ENCODE measurements at places on chromosomes 11 and 22.

GRCh38 chr11:83056204-83056603, 15.5 kb downstream of the RAB30 start:
- no peak for DNase-seq

DNA sequence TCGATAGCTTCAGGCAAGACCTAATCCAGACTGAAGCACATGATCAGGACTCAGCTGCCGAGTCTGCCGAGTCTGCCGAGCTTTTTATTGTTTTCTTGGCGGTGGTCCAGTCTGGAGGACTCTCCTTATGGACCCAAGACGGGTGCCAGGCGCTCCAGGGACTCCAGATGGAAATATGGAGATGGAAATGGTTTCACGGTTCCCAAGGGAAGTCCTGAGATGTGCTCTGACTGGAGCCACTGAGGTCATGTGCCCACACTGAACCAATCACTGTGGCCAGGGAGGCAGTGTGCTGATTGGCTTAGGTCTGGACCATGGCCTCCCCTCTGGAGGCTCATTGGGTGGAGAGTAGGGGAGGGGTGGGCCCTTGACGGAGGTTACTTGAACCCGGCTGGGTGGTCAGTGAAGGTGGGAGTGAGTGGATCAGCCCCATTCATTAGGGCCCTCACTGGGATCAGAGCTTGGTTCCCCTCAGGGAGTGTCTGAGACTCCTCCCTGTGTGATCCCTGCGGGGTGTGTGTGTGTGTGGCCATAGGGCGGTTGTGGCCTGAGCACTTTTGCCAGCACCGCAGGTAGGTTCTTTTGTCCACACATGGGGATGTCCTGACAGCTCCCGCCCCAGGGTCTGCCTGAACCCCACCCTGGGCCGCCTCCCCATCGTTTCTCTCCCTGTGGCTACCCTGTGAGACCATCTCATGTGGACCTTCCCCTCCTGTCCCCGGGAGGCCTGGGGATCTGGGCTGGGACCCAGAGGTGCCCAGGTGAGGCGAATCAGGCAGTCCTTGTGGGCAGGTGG, 14.0 kb downstream of the RPS6KA4 start:
- peak; percentile 82 for DNase-seq

GRCh38 chr11:5285703-5286340, 15.9 kb downstream of the OR51B4 start:
- no peak for DNase-seq

DNA sequence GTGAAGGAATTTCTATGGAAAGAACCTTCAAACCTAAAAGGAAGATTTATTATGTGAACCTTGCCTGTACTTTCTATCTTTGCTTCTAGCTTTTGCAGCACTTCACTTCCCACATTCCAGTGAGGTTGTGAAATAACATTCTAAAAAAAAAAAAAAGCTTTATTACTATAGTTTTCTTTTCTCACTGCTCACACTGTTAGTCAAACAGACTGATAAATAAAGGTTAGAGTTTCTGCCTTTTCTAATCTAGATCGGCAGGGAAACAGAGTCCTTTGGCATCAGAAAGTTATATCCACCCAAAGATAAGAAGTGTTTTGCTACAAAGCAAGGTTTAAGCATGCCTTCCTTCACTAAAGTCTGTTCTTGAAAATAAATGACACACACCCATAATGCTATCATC, 2.8 kb downstream of the AAMDC start:
- no peak for DNase-seq

DNA sequence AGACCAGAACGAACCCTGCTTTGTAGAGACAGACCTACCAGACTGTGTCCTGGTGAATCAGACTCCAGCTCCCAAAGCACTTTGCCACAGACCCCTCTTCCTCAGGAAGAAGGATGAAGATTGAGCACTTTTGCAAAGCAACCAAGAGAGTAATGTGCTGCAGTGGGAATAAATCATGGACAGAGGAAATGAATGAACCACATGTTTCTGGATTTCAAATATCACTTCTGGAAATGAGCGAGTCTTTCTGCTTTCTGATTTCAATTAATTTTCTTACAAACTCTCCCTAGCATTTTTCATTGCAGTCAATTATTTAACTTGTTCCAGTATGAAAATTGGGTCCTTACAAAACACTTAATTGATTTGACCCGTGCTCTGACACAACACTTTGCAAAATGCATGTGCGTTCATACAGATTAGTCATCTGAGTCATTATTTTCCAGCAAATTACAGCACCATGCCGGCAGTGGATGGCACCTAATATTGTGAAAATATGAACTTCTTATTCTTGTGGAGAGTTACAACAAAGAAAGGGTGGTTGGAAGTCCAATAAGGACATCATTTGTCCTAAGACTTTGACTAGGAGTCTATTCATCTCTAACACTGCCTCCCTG, 315.9 kb upstream of the CCDC90B start:
- DNase-seq: no peak

GRCh38 chr22:21067901-21068680, 22.3 kb downstream of the LRRC74B start:
- DNase-seq: no peak

DNA sequence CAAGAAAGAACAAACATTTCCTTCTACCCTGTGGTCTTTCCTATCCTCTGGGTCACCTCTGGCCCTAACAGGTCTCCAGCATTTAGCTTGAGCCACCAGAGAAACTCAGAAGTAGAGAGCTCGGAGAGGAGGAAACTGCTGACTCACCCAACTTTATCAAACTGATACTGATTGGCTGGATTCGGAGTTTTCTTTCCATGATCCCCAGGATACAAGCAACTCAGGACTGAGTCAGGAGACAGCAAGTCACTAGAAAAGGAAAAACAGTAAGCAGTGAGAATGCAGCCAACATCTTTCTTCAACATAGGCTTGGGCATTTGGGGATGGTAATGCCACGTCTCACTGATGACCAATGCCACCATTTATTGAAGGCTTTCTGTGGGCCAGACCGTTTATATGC, 32.7 kb downstream of the THOC5 start:
- DNase-seq: no peak

DNA sequence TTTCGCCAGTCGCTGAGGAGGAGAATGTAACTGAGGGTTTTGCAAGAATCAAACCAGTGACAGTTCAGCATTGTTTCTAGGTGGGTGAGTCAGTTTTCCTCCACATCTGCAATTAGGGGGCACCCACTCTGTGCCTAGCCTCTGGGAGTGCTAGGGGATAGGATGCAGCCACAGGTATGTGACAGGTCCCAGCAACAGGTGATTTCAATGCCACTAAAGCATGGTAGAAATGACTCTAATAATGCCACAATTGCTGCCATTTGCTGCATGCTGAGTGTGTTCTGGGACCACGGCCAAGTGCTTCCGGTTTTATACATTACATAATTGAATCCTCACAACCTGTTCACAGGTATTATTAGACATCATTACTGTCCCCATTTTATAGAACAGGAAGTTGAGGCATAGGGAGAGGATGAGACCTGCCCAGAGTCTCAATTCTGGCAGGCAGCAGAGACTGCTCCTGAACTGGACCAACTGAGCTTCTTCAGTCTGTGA, 556 bp downstream of the CRYBB2 start:
- no peak for DNase-seq

- no peak for DNase-seq
Measured at GRCh38 chr11:72824811-72825505, 10.7 kb downstream of the ATG16L2 start.

DNA sequence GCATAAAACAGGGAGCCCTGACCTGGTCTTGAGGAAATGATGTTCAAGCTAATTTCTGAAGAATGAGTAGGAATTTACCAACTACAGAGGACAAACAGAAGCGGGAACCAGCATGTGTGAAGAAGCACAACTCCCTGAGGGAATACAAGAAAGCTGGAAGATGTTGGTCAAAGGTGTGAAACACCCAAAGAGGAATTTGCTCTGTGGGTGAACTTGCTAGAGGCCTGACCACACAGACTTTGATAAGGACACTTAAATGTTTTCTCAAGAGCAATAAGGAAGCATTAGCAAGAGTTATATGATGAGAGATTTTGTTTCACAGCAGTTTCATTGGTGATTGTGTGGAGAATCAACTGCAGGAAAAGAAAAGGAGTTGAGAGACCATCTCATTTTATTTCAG, 17.6 kb downstream of the SLC5A12 start:
- no peak for DNase-seq

DNA sequence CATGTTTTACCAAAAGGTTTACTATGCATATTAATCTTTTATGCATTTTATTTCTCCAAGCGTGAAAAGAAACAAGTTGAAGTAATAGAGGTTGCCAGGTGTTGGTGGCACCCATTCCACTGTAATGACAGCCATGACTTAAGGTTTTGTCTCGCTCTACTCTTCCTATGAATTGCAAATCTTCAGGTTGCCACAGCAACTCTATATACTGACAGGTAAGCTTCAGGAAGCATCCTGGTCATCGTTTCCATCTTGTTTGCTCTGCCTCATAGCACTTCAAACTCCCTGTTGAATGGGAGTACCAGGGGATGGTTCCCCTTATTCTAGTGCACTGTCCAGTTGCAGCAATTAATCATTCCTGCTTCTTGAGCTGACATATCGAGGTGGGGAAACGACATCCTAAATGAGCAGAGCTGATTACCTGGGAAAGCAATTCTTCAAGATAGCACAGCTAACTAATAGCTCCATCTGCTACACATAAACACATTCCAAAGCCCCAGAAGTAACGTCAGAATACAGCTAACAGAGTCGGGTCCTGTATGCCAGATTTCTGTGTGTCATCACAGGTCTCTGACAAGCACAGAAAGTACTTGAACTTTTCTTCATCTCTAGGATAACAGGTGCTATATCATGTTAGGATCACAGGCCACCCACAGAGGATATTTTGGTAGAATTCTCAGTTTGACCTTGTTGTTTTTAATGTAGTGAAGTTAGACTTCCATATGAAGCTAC, 80.3 kb downstream of the CADM1 start:
- no peak for DNase-seq

- no peak for DNase-seq
Measured at GRCh38 chr11:8097468-8097867, 16.5 kb downstream of the TUB start.

GRCh38 chr11:32960553-32961164, 55.0 kb upstream of the DEPDC7 start:
- no peak for DNase-seq

DNA sequence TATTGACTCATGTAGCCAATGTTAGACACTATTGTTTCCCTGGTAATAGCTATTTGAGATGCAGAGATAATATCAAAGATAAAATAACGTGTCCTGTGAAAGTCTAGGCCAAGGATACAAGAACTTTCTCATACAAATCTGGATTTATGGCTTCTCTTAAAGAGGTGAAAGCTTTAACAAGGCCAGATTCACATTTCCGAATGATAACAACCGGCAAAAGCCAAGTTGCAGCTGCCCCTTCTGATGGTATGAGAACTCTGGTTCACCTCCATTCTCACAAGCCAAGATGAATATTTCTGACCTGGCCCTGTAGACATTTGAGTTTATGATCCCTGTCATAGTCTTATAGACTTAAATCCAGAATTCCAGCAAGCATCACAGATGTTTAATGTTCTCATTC, 230.4 kb upstream of the ZC3H12C start:
- no peak for DNase-seq

GRCh38 chr22:45308957-45309421, 745 bp upstream of the FAM118A start:
- peak; percentile 49 for DNase-seq

DNA sequence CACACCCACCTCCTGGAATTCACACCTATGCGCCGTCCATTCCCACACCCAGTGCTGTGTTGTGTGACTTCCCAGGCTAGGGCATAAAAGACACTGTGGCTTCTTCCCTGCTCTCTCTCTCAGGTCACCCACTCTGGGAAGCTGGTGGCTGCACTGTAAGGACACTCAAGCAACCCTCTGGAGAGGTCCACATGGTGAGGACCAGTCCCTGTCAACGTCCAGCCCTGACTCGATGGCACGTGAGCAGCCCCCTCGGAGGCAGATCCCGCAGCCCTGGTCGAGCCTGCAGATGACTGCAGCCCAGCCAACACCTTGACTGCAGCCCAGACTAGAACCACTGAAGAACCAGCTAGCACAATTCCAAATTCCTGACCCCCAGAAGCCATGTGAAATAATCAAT, 16.2 kb downstream of the CBX7 start:
- no peak for DNase-seq

DNA sequence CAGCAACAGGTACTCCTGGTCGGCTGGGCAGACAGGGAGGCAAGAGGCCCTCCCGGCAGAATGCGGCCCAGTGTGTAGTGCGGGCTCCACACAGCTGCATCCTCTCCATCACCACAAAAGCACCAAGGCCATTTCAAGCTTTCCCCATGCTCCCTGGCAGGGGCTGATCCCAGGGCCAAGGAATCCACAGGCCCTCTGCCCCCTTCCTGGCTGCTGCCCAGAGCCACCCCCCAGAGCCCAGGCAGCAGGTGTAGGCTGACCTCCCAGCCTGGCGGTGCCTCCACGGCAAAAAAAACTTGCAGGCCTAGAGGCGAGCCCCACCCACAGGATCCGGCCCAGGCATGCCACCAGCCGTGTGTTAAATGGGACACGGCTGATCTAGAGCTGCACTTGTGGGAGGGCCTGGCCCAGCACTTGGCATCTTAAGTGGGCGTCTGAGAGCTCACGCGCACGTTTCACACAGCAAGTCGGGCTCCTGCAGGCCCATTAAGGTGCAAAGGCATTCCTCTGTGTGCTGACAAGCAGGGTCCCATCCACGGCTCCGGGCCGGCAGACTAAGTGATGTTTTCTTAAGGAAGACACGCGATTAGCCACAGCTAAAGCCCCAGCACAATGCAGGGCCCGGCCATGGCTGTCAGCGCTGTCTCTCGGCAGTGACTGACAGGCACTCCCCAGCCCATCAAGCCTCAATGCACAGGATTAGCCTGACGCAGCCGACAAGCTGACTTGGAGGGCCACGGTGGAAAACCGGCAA, 19.8 kb upstream of the GNB1L start:
- no peak for DNase-seq

- DNase-seq: no peak
Measured at GRCh38 chr11:29432719-29433325, 584.0 kb downstream of the KCNA4 start.

DNA sequence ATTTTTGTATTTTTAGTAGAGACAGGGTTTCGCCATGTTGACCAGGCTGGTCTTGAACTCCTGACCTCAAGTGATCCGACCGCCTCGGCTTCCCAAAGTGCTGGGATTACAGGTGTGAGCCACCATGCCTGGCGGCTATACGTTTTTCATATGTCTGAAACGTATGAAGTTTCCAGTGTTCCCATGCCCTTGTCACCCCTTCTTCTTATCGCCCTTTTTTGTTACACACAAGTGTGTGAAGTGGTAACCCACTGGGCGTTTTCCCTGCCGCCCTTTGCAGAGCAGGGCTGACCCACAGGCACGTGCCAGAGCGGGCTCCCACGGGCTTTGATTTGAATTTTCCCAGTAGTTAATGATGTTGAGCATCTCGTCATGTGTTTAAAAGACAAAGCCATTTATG, 17.0 kb downstream of the PIM3 start:
- DNase-seq: no peak

- DNase-seq: peak; percentile 35
Measured at GRCh38 chr11:120756931-120757330, 245.4 kb downstream of the GRIK4 start.

- DNase-seq: no peak
Measured at GRCh38 chr22:41415554-41415953, 31.0 kb downstream of the TOB2 start.

- no peak for DNase-seq
Measured at GRCh38 chr22:43528601-43529360, 117.0 kb downstream of the MPPED1 start.

GRCh38 chr11:60957188-60957587, 5.2 kb upstream of the SLC15A3 start:
- no peak for DNase-seq

GRCh38 chr11:8834379-8834778, 76.6 kb upstream of the AKIP1 start:
- no peak for DNase-seq

GRCh38 chr11:114606003-114606801, 10.6 kb upstream of the NXPE4 start:
- DNase-seq: no peak

GRCh38 chr11:134345237-134345550, 13.4 kb downstream of the GLB1L2 start:
- no peak for DNase-seq

Data from ELF-1 (cell line).